ENCODE measurements at places on chromosomes 6 and 20.

DNA sequence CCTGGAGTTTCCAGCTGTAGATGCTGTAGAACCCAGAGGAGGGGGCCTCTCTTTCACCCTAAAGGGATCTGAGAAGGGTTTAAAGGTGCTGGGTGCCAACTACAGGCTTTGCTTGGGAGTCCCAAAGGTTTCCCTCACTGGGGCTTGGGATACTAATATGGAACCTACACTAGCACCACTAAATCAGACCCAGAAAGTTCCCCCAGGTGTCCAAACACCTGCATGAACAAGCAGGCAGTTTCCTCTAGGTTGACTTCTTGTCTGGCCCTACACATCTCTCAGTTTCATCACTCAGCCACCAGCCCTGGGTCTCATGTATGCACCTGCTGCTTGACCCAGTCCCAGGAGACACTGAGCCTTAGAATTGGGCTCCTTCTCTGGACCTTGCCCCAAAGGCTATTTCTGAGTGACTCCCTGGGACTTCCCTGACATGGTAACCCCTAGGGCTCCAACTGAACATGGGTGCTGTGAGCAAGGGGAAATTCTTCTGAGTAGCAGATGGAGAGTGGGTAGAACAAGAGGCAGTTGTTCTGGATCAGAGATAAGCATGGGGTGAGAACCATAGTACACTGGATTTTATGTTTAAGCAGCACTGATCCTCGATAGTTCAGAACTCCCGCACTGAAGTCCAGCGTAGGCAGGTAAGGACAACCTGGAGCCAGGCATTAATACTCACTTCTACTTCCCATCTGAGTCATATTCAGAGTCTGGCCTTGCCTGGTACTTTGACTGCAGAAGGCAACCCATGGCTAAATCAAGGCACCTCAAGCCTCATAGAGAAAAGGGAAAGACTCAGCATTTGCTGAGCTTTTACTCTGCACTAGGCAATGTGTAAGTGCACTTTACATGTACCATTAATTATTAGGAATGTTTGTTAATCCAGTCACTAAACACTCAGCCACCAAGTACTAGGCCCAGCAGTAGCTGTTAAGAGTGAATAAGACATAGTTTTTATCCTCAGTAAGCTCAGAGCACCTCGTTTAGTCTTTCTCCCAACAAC, 16.8 kb downstream of the BCL2L1 start:
- no peak for DNase-seq

GRCh38 chr20:62325172-62325905, 22.5 kb downstream of the ADRM1 start:
- no peak for DNase-seq

- DNase-seq: no peak
Measured at GRCh38 chr6:119325559-119326265, 23.8 kb downstream of the MAN1A1 start.

DNA sequence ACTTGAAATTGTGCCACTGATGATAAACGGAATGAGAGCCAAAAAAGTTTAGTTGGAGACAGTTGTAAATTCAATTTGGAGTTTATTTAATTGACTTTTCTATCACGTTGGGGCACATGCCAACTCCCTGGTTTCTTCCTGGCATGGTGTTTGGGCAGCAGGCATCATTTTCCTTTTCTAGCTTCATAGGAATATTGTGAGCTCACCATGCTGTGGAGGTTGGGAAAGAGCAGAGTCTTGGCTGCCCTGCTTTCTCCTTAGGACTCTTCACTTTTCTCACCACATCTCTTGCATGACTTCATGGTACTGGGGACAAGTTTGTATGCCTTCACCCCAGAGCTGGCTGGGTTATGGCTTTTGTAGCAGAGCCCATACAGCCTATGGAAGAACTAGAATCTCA, 6.4 kb downstream of the SCAND1 start:
- DNase-seq: no peak

GRCh38 chr6:39684790-39685488, 40.3 kb downstream of the KIF6 start:
- DNase-seq: peak; percentile 13

DNA sequence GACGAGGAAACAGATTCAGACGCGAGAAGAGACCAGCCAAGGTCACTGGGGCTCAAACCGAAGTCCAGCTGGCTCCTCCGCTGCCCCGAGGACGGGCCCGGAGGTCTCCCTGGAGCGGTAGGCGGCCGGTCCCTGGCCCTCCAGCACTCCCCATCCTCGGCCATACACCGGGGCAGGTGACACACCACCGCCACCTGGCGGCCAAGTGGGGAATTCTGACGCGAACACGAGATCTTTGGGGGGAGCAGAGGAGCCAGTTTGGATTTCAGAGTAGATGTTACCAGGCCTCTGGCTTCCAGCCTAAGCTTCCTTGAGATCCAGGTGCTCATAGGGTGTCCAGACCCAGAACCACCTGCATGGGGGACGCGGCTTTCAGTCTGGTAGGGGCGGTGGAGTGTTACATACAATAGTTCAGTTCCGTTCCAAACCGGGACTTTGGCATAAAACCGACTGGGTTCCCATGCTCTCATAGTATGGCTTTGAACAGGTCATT, 16.1 kb downstream of the BPIFB1 start:
- peak; percentile 38 for DNase-seq

GRCh38 chr6:133956416-133957049, 3.5 kb downstream of the TBPL1 start:
- no peak for DNase-seq

DNA sequence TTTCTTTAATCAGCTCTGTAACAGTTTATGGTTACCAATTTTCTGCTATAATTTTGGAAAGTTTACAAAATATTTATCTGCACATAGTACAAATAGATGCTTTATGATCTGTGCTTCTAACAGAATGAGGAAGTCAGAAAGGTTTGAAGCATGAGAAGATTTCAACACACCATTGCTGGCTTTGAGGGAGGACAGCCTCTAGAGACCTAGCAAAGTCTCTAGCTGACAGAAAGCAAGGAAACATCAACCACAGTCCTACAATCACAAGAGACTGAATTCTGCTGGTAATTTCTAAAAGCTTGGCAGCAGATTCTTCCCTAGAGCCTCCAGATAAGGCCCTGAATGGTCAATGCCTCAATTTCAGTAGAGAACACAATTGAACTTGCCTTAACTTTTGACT, 750.8 kb upstream of the SLC35B3 start:
- no peak for DNase-seq

GRCh38 chr6:87350516-87350915, 5.9 kb downstream of the C6orf163 start:
- no peak for DNase-seq

DNA sequence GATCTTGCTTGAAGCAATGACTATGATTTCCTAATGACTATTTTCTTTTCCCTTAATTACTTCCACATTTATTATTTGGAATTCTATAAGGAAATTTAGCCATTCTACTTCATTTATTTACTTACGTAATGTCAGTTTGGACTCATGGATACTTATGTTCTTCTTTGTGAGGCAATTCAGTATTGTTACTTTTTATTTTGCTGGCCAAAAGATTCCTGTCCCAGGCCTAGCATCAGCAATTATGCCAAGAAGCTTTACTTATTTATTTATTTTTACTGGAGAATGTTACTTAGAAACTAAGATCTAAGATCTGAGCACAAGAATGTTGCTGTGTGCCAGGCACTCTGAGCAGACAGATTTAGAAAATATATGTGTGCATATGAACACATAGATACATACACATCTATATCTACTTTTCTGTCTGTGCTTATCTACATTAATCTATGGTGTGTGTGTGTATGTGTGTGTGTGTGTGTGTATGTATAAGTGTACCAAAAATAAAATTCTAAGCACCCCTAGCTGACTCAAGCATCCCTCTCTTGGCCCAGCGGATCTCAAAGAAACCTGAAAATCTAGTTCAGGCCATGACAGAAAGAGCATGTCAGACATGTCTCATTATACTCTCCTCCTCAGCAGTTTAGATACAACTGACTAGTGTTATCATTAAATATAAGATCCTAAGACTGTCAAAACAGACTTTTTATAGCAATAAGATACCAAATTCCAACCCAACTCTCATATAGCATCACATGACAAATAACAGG, 640.0 kb upstream of the GJE1 start:
- no peak for DNase-seq

DNA sequence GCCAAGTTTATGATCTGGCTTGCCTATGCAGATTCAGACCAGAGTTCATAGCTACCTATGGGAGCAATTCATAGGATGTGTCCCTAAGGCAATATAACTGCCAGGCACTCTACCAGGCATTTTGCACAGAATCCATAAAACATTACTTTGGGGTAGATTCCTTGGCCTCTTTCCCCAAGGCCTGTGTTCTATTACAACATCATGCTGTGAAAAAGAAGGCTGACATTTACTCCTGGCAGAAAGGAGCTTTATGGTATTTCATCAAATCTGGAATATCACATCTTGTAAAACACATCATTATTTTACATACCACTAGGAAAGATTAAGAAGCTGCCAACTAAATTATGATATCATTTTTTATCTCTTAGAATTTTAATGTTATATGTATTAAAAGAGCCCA, 287.0 kb upstream of the MARCKS start:
- no peak for DNase-seq

DNA sequence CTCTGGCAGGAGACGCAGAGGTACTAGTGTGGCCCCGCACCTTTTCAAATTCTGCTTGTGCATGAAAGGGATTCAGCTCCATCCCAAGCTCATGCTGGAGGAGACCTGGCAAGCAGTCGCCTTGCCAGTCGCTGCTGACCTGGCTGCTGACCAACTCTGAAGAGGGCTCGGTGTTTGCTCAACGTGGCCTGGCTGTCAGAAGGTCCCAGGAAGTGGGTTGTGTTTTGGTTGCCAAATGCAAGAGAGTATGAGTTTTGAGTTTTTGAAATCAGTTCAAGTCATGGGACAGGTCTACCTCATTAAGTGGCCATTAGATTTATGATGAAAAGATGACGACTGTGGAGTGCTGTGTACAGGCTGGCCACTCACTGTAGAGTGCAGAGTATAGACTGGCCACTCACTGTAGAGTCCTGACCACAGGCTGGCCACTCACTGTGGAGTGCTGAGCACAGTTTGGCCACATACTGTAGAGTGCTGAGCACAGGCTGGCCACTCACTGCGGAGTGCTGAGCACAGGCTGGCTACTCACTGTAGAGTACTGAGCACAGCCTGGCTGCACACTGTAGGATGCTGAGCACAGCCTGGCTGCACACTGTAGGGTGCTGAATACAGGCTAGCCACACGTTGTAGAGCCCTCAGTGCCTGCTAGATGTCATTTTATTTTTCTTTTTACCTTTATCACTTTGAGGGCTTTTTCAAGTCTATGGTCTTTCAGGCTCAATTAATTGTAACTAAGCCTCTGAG, 193.9 kb downstream of the ZNF217 start:
- DNase-seq: no peak

DNA sequence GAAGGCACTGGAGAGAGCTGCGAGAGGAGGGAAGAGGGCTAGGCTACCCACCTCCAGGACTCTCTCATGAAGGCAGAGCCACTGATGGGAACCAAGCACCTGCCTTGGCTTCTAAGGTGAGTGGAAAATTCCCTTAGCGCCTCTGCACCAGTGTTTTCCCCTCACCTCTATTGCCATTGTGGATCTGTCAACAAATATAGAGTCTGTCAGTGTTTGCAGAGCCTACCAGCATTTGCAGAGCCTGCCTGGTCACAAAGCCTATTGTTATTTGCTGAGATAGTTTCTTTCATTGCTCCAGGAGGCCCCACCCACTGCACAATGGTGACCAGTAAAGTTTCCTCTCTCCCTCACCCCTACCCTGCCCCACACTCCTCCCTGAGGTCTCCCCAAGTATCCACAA, 141.9 kb downstream of the MRPL14 start:
- no peak for DNase-seq

DNA sequence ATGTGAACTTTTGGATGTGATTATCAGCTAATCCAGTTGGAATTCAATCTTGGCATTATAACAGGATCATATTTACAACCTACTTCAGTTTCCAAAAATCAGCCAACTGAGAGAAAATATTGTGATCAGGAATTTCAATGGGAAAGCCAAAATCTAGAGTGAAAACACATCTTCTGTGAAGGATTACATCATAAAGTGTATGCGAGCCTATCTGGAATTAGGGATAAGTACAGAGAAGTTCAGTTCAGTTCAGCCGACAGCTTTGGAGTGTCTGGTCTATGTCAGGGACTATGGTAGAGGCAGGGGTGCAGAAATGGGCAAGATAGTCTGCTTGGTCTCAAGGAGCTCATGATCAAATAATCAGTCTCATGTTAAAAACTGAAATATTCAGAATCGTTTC, 12.3 kb upstream of the PRIM2 start:
- no peak for DNase-seq

- no peak for DNase-seq
Measured at GRCh38 chr6:166420351-166420750, 37.6 kb upstream of the MPC1 start.

DNA sequence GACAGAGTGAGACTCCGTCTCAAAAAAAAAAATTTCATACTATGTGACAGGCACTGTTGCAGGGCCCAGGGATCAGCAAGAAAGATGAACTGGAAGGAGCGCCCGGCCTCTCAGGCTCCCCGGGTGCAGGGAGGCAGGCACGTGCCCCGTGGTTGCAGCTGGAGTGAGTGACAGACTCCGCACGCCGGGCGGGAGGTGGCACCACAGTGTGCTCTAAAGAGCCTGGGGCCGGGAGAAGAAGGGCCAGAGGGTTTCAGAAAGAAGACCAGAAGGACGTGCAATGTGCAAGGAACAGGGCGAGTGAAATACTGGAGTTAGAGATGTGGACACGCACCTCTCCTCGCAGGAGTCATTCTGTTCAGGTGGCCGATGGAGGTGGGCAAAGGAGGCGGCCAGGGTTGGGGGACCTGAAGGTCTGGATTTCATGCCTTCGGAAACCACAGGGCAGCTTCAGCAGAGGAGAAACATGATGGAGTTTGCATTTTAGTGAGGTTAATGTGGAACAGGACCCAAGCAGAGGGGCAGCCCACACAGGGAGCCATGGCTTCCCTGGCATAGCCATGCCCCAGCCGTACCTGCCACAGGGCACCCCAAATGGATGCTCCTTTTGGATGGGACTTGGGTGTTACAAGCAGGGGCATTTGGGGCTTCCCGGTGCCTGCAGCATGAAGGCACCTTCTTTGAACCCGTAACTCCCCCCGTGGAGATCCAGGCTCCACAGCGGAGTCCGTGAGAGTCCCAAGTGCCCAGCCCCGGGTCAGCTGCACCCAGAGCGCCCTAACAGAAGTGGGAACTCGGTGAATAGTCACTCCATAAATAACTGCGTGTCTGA, 226.2 kb downstream of the ERMARD start:
- DNase-seq: no peak

DNA sequence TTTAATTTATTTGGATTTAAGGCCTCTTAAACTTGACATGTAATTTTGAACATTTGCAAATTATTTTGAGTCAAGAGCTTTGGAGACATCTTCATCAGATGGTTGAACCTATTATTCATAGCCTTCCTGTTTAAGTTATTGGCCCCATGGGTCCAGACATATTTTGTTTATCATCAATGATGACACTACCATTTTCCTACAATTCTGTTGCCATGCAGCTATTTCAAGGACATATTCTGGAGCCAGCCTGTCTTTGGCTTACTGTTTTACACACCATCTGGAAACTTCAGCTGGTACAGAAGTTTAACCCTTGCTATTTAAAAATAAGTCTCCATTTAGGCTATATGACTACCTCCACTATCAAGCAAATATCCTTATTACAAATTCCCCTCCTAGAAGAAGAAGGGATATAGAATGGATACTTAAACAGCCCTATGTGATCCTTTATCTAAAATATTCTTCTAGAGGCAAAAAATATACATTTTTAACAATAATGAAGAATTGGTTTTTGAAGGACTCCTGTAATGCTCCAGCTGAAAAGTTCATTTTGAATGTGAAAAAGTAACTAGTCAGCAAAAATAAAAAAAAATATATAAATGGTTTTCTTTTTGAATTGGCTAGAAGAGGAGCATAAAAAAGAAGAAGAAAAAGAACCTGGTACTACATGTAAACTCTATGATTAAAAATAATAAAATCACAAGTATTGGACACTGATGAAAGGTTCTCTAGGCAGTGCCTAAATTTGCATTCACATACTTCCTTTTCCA, 544.0 kb upstream of the HS3ST5 start:
- no peak for DNase-seq
